ENCODE measurements at places on chromosomes 16 and 17.

- DNase-seq, result no peak
Observed at GRCh38 chr17:78344666-78345065, 15.2 kb downstream of the SOCS3 start.

DNA sequence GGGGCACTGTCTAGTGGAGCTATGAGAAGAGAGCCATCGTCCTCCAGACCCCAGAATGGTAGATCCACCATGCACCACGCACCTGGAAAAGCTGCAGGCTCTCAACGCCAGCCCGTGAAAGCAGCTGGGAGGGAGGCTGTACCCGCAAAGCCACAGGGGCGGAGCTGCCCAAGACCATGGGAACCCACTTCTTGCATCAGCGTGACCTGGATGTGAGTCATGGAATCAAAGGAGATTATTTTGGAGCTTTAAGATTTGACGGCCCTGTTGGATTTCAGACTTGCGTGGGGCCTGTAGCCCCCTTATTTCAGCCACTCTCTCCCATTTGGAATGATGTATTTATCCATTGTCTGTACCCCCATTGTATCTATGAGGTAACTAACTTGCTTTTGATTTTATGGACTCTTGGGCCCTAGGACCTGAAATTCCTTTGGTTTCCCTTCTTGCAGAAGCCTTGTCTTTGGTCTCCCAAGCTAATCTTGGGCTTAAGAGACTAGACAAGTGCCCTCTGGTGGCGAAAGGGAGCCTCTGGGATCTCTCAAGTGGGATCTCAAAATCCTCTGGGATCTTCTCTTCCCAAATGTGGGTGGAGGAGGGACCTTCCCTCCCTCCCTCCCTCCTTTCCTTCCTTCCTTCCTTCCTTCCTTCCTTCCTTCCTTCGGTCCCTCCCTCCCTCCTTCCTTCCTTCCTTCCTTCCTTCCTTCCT lies 58.2 kb upstream of the HAPSTR1 start:
- DNase-seq, result peak; percentile 76

- DNase-seq, result no peak
Observed at GRCh38 chr16:64657316-64658011, 464.4 kb downstream of the CDH11 start.

- peak; percentile 29 for DNase-seq
Observed at GRCh38 chr17:34265711-34266110, 4.3 kb upstream of the CCL7 start.

DNA sequence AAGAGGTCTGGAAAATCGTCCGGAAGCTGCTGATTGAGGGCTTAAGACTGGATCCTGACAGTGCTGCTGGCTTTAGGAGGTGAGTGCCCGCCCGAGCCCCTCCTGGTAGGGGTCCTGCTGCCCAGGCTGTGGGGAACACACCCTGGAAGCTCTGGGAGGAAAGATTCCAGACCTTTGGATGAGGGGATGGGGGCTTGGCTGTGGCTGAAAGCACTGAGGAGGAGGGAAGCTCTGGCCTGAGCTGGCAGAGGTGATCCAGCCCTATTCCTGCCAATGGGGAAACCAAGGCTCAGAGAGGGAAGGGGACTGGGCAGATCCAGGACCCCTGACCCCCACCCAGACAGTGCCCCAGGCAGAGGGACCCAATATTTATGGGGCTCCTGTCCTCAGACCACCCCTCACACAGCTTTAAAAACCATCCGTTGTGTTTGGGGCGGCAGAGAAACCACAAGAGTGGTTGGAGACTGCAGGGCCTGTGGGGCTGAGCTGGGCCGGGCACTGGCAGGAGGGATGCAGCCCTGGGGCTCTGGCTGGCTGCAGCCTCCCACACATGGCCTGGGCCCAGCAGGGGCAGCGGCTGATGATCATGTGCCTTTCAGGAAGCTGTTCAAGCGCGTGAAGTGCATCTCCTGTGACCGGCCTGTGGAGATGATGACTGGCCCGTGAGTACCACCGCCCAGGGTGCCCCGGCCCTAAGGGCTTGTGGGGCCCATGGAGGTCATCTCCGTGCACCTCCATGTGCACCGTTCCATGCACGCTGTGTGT lies 22.8 kb downstream of the UBALD1 start:
- no peak for DNase-seq

- DNase-seq, result no peak
Observed at GRCh38 chr17:40470932-40471828, 27.9 kb downstream of the IGFBP4 start.

GRCh38 chr17:7834542-7834956 lies 532 bp downstream of the KDM6B start:
- DNase-seq, result peak; percentile 50

DNA sequence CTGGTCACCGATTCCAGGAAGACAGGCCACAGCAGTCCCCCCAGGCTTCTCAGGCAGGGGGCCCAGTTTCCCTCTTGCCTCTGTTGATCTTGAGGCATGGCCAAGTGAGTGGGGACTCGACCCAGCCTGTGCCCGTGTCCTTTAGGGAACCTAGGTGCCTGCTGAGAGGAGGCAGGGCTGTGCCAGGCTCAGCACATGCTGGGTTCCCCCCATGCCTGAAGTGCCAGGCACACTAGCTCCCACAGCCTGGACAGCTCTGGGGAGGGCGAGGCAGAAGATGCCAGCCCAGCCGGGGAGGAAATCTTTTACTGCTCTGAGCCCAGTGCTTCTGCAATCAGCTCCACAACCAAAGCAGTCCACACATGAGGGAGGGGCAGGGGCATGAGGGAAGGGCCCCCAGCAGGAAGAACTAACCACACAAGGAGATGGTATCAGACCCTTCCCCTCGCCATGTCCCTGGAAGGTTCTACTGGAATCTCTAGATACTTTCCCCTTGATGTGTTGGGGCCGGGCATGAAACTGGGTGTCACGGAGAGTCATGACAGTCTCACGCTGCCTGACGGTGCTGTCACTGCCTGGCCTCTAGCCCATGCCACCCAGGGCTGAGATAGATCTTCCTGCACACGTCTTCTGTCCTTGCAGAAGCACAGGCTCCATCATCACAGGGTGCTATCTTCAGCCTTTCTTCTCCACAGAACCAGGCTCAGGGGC lies 25.5 kb downstream of the MYO18A start:
- no peak for DNase-seq

DNA sequence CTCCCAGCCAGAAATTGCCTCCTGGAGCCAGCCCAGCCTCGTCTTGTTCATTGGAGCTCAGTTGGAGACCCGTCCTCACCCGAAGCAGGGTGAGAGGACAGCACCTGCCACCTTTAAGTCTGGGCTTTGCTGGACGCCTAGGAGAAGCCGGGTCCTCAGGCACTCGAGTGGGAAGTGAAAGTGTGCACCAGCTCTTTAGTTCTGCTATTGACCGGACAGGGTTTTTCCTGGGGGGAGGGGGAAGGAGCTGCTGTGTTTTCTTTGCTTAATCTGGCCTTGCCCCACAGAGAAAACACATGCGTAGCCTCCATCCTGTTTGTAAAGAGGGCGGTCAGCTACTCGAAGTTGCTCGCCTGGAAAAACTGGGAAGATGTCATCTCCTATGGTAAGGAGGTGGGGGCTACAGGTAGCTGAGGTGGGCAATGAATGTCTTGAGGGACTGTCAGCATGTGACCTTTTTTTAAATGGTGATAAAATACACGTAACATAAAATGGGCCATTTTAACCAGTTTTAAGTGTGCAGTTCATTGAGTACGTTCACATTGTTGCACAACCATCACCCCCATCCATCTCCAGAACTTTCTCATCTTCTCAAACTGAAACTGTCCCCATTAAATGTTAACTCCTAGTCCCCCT lies 34.4 kb downstream of the CMIP start:
- DNase-seq, result peak; percentile 94

DNA sequence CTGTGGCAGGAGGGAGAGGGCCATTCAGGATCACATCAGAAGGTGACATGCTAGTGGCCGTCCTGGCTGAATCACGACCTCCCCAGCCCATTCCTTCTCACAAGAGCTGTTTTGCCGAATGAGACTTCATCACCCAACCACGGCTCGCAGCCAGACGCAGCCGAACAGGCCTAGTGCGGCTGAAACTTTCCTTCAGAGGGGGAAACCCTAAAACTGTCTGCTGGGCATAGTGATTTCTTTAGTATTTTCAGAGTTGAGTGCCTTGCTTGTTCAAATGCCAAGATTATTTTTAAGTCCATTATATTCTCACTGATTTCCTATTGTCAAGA lies 343.7 kb downstream of the CPPED1 start:
- DNase-seq, result no peak

- no peak for DNase-seq
Observed at GRCh38 chr16:71706046-71706445, 18.5 kb downstream of the PHLPP2 start.

- DNase-seq, result no peak
Observed at GRCh38 chr16:59108374-59108773, 374.3 kb upstream of the GOT2 start.

GRCh38 chr17:32161029-32161428 lies 18.7 kb downstream of the RHOT1 start:
- no peak for DNase-seq

DNA sequence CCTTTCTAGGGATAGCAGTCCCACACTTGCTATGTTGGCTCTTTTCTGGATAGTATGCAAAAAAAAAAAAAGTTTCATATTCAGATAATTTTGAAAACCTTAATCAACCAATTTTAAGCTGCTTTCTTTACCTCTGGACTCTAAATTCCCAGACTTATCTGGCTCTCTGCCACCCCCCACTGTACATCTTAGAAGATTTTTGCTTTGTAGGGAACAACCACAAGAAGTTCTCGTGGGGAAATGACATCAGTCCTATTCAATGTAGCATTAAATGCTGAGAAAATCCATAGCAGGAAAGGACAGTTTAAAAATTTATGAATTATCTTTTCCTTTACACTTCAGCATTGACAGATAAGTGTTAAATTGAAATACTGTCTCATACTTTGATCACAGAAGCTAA lies 562.7 kb upstream of the HSBP1 start:
- no peak for DNase-seq

- DNase-seq, result peak; percentile 93
Observed at GRCh38 chr16:57166951-57167350, 18.9 kb downstream of the PSME3IP1 start.

DNA sequence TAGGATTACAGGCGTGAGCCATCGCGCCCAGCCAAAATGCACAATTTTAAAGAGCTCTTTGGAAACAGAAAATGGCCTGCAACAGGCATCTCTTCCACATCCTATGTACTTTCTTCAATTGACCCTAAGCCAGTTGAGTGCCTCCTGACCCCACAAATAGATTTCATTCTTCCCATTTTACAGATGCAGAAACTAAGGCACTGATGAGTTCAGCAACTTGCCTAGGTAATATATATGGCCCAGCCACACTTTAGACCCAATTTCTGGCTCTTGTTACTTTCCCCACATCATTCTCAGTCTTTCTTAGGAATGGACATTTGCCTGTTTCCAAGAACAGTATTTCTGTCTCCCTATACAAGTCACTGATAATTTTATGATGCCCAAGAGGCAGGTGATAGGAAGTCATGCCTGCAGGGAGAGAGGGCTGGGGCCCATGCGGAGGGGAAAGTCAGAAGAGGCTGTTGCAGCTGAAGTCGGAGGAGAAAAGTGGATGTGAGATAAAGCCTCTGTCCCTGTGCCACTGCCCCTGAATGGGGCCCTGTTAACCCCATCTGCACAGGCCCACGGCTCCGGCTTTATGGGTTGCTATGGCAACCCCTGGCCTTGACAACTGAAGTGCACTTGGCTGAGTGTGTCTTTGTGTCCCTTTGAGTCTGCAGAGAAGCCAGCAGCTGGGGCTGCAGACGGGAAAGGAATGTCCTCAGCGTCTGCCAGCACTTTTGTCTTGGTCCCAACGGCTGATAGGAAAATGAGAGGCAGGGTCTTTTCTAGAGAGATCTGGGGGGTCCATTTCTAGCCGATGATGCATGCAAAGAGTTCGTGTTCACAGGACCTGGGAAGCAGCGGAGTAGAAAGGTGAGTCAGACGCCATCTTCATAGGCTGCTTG lies 45.9 kb downstream of the ABAT start:
- peak; percentile 90 for DNase-seq

- DNase-seq, result peak; percentile 5
Observed at GRCh38 chr16:49350265-49351095, 23.1 kb upstream of the C16orf78 start.

GRCh38 chr17:48841395-48841831 lies 10.6 kb downstream of the CALCOCO2 start:
- DNase-seq, result peak; percentile 95

DNA sequence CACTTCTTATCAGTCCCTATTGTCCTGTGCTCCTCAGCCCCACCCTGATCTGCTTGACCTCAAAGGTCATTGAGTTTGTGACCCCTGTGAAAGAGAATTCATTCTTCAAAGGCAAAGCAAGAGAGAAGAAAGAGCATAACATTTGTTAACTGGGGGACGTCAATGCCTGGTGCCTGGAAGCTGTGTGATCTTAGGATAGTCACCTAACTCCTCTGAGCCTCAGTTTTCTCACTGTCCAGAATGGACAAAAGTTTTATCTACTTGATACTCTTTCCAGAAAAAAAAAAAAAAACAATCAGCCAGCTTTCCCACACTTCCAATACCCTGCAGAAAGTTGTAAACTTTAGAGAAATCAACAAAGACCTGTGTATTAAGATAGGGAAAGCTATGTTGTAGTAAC lies 173.1 kb downstream of the C16orf78 start:
- DNase-seq, result no peak

DNA sequence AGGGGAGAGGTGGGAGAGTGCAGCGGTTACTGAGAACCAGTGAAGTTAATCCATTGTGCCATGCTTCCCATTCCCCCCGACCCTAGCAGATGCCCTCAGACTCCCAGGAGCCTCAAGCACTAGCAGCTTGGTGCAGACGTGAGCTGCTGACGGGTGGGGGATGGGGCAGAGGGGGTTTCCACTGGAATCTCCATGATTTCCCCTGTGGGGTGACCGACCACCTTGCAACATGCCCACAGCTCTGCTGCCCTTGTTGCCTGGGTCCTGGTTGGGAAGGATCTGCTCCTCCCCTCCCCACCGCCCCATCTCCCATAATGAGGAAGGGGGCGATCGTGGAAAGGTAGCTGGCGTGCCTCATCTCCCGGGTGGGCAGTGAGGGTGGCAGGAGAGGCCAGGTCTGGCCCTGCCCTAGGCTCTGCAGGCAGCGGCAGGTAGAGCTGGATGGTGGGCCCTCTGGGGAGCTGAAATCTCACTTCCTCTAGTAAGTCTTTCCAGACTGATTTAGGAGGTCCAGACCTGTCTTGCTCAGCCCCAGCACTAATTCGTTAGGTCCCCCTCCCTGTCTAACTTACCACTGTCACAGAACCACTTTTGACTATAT lies 9.6 kb downstream of the FLOT2 start:
- no peak for DNase-seq

- no peak for DNase-seq
Observed at GRCh38 chr16:12411516-12411915, 392.2 kb downstream of the CPPED1 start.

DNA sequence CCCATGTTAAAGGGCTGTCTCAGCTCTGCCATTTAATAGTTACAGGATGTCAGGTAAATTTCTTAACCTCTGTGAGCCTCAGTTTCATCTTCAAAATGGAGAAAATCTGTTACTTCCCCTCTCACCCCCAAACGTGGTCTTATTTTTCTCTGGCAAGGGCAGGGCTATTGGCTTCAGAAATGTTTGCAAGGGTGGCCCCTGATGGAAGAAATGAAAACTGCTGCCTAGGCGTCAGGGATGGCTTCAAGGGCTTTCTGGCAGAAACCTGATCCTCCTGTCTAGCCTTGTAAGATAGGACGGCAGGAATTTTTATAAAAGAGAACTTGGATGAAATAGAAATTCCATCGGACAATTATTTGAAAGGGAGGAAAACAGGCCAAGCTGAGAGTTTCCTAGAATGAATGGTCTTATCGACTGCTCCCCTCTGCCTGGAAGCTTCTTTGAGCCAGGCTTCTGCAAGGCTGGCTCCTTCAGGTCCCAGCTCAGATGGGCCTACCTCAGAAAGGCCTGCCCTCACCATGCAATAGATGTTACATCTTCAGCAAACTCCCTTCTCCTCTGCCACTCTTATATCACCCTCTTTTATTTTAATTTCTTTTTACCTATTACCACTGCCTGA lies 43.0 kb upstream of the TANGO6 start:
- DNase-seq, result peak; percentile 59
